Stimulated activated CD4-positive, alpha-beta T cell treated with anti-CD3 and anti-CD28 coated beads, Interleukin-1b, Interleukin-23, amount 100 ng/mL, for 4 hours (primary cell): ENCODE measurements at places on chromosomes 1 and 21.

- no peak for DNase-seq
These were observed 497.8 kb downstream of the TTLL7 start for GRCh38 chr1:83500987-83501591.

GRCh38 chr1:235407419-235407818 lies 40.2 kb downstream of the TBCE start:
- no peak for DNase-seq

- DNase-seq: no peak
These were observed 36.0 kb downstream of the ABCG1 start for GRCh38 chr21:42254651-42255601.

GRCh38 chr1:89257041-89257440 lies 15.6 kb downstream of the GBP5 start:
- no peak for DNase-seq

DNA sequence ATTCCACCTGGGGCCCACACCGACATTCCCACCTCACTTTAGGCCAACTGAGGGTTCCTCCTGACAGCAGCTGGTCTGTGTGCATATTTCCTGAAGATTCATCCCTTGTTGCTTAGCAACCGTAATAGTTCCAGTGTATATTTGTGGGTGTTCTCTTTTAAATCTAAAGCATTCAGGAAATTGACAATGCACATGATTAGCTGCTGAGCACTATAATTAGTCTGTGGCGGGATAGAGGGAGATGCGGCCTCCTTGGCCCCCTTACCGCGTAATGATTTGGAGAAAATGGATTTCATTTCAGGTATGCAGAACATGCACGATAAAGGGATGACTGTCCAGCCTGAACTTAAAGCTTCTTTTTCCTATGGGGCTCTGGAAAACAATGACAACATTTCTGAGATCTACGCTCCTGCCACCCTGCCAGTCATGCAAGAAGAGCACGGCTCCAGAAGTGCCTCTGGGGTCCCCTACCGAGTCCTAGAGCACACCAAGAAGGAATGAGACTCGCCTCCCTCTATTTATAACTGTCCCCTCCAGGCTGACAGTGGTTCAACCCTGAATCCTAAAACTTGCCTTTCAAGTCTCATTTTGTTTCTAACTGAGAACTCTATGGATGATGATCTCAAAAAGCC lies 33.8 kb upstream of the RCAN3 start:
- no peak for DNase-seq

DNA sequence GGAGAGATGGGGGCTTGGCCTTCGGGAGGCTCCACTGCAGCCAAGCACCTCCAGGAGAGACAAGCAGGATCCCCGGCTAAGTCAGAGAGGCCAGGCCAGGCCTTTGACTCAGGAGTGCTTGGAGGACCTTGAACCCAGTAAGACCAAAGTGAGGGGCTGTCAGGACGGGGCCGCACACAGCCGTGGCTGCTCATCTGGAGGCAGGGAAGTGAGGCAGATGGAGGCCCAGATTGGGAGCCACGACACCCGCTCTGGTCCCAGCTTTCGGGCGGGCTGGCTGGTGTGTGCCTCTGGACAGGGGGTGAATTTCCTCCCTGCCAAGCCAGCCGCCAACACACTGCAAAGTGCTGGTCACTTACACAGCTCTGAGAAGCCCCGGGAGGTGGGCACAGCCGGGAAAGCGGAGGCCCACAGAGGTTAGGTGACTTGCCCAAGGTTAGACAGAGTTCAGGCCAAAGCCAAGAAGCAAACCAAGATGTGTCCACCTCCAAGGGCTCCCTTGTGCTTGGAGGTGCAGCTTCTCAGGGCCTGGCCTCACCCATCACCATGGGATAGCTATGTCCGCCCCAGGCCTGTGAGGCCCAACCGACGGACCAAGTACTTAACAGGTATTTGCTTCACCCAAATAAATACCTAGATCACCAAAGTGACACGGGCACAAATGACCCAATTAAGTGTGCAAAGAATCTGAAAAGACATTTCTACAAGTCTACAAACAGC lies 58.3 kb downstream of the CHD5 start:
- no peak for DNase-seq

GRCh38 chr21:27086630-27087029 lies 119.7 kb upstream of the ADAMTS5 start:
- DNase-seq: no peak
